ENCODE measurements at places on chromosomes 6 and 20. TPM values are rescaled to one million over a fixed set of nuclear protein-coding genes. Genes with fewer than 3 reads are reported as not detected.

Gene KHDC1
- total RNA-seq, result 9.1 TPM

DNA sequence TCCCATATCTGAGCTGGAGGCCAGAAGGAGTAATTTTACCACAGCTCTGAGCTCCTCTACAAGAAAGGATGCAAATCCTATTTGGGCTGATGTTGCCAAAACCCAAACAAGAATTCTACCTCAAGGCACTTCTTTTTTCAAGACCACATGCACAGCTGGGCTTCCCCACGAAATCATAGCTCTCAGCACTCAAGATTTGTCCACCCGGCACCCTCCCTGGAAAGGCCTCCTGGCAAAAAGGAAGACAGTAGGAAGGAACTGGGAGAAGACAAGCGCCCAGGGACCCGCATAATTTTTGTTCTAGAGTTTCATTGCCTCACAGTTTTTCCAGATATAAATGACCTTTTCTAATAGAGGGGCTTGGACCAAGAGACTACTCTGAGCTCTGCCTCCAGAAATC, 90.5 kb downstream of the BANF2 start:
- DNase-seq, result no peak

Gene HSPA1L
- 0.12 TPM for total RNA-seq

Gene MATN4
- total RNA-seq, result 0.64 TPM

- no peak for DNase-seq
Observed at GRCh38 chr6:114062199-114062598, 91.3 kb upstream of the HDAC2 start.

Gene AIF1
- not detected for total RNA-seq

DNA sequence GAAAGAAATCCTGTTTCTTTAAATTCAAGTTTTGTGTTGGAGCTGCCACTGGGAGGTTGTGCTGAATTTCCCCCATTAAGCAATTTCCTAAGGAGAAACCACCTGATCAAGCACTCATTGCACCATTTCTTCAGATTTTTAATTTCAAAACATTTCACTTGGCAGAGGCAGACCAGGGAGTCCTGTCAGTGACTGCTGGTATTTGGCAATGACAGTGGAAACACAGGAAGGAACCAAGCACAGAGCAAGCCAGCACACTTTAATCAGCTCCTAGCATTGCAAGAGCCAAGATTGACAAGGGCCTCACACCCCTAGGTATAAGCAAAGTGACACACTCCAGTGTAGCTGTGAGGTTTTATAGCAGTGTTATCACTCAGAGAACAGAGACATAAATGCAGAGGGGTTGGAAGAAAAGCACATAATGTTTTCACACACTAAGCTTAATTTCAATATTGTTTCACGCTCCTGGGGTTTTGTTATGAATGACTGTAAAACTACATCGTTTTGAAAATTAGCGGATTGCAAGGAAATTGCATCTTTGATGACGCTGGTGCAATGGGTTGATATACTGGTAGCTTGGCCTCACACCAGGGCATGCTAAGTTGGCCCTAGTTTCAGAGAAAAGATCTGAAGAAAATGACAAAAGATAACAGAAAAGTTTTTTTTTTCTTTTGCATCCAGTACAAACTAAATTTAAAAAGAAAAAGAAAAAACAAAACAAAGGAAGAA, 768.4 kb downstream of the TFAP2A start:
- no peak for DNase-seq

Gene FOXF2
- not detected for total RNA-seq

DNA sequence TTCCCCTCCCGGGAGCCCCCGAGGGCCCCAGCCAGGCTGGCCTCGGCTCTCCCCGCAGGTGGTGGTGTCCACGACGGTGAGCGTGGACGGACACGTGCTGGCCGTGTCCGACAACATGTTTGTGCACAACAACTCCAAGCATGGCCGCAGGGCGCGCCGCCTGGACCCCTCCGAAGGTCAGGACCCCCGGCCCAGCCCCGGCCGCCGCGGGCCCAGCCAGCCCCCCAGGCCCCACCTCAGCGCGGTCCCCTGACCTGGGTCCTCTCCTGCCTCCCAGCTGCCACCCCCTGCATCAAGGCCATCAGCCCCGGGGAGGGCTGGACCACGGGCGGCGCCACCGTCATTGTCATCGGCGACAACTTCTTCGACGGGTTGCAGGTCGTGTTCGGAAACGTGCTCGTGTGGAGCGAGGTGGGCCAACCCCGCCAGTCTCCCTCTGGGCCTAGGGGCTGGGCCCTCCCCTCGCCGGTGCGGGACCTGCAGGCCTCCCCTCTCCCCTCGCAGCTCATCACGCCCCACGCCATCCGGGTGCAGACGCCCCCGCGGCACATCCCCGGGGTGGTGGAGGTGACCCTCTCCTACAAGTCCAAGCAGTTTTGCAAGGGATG, 51.0 kb downstream of the CPXM1 start:
- DNase-seq, result no peak

DNA sequence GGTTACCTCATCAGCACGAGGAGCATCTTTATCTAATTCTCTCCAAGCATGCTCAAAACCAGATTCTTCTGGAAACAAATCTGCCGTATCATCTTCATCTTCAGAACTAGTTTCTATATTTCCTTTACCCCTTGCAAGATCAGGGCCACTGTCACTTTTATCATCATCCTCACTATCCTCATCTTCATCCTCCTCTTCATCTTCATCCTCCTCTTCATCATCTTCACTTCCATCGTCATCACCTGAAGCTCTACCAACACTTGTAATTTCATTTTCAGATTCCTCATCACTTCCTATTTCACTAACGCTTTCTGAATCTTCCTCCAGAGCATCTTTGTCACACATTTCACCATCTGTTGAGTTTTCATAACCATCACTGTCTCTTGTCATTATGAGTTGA, 8.9 kb downstream of the ESF1 start:
- no peak for DNase-seq

GRCh38 chr20:1632178-1632577, 12.4 kb upstream of the SIRPB1 start:
- no peak for DNase-seq

DNA sequence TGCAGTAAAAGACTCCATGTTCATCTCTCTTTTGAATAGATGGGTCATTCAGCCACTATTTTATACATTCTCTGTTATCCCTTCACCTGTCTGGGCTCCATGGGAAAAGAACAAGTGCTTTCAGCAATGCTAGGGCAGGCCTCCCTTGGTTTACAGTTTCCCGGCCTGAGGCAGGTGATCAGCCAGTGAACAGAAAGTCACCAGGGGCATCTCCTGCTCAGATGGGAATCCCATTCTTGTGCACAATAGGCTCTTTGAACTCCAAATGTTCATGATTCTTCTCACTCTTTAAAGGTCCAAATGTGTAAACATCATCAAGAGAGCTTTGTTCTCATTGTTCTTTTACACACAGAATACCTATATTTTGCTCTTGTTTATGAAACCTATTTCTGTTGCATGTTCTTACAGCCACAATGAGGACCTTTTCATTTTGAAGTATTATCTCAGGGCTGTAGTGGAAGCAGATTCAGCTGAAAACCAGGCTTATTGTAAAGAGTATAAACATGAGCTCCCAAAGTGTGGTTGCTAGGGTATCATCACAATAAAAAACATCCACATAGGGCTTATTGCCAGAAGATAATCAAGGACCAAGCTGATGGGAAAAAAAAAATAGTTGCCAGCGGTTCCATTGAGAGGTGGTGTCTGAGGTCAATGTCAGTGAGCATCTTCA, 267.1 kb upstream of the SGK1 start:
- no peak for DNase-seq

DNA sequence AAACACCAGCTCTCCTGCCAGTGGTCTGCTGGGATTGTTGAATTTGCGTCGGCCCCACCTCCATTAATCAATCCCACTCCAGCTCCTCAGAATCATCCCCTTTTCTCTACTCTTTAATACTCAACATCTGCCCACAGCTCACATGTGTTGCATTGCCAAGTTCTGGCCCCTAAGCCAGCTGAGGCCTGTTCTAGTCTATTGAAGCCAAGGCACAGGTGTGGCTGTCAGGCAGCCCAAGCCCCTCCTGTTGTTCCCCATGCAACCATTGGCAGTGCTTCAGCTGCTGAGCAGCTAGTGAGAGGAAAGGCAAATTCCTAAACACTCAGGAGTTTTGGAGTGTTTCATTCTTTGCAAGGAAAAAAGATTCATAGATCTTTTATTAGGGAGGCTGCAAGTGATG, 128.0 kb upstream of the NT5E start:
- no peak for DNase-seq

DNA sequence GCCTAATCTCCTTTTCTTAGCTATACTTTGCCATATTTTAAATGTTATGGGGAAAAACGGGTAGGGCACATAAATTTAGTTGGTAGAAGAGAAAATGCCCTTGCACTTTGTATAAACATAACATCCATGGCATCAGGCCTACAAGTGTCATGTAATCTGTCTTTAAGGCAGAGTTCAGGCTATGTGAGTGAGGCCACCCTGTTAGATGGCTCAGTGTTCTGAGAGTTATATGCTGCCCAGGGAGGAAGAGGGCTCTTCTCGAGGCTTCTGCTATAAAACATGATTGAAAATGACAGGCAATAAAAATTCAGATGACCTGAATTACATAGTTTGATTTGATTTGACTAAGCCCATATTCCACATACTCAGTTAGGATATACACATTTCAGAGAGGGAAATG, 553.6 kb upstream of the MAP3K7 start:
- no peak for DNase-seq

- no peak for DNase-seq
Observed at GRCh38 chr20:35547329-35547728, 5.5 kb downstream of the ERGIC3 start.

Data from HCT116 (cell line).